ENCODE measurements at places on chromosomes 7 and 10.

DNA sequence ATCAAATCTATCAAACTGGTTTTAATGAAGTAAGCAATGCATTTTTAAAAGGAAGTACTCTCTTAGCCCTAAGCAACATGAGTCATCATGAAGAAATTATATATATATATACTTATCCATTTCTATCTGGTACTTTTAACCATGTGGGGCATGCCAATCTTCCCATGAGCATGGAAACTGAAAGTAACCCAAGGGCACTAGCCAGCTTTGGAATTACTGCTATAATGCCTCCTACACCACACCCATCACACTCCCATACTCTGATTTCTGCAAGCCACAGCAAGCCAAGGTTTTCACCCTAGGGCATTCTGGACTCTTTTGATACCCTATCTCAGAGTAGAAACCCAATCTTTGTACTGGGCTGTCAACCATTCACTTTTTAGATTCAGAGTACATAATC, 204.6 kb downstream of the IMMP2L start:
- DNase-seq, result no peak

- DNase-seq, result no peak
Observed at GRCh38 chr10:104928734-104929133, 287.6 kb downstream of the SORCS3 start.

GRCh38 chr10:112365014-112365432, 8.9 kb upstream of the ACSL5 start:
- no peak for DNase-seq

DNA sequence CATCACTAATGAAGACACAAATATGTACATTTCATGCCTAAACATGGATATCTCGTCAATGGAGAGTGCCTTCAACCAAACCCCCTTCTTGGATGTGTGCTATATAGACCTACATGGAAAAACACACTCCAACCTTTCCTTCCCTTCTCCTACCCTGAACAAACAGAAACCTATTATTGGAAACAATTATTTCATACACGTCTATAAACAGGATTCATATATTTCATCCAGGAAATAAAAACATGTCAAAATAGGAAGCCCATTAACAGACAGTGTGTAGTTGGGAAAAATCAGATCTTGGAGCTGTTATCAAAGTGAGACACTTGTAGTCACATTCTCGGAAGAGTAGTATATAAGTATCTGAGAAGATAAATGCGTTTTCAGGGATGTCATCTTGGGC, 81.1 kb downstream of the NRP1 start:
- DNase-seq, result no peak

DNA sequence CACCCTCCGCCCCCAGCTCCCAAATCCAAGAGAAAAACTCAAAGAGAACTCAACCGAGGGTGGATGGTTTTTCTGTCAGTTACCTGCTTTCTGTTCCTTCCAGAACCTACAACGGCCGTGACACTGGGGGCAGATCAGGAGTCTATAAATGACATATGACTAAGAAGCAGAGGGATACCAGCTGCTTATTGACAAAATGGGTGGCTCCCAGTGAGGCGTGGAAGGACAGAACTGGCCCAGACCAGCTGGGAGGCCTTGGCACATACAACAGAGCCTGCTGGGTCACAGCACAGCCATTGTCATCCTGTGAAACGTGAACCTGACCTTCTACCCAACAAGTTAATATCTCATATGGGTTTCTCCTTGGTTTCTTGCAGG, 84.3 kb upstream of the ADRB1 start:
- DNase-seq, result no peak

DNA sequence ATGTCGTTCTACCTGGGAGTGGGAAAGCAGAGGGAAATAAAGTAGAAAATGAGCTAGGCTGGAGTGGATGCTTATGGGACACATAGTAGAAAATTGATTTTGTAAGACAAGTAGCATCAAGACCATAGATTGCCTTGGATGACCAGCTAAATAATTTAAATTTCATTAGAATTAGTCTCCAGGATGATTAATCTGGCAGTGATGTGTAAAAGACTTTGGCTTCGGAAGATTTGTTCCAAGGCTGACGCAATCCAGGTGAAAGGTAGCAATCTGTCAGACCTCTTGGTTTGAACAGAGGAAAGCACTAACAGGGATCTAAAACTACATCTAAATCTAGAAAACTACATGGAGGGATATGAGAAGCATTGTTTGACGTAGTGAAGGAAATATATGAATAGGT, 236.5 kb downstream of the ARL4A start:
- DNase-seq, result no peak

GRCh38 chr7:140719721-140720120, 23.2 kb downstream of the NDUFB2 start:
- DNase-seq, result no peak

GRCh38 chr10:66799474-66799873, 126.4 kb upstream of the LRRTM3 start:
- DNase-seq, result no peak

DNA sequence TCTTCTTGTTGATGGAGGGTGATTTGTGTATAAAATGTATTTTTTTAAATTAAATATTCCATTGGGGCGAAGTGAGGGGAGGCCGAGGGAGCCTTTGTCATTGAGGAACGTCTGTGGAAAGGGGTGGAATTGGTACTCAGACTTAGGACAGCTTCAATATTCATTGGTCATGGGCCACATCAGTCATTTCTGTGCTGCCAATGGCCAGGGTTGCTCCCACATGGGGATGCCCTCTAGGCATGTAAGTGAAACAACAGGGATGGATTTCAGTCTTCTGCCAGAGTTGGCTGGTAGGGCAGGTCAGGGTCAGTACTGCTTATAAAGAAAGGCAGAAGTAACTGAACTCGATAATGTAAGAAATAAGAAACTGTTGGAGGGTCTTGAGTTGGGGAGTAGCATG, 47.2 kb downstream of the NEURL1 start:
- DNase-seq, result no peak

DNA sequence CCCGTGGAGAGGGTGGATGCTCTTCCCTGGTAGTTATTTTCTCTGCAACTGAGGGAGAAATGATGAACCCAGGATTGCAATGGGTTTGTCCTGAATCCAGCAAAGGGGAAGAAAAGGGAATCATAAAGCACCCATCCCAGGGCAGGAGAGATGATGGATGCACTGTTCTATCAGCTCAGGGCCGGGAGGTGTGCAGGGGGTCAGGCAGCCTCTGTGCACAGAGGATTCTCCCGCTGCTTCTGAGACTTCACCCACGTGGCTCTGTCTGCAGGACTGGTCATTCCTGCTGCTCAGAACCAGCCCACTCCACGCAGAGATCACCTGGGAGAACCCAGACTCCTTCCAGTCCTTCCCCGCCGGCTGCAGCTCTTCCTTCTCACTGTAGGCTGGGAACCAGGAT, 70.7 kb downstream of the RBAK start:
- DNase-seq, result no peak

GRCh38 chr7:44650242-44650641, 43.8 kb downstream of the OGDH start:
- no peak for DNase-seq

DNA sequence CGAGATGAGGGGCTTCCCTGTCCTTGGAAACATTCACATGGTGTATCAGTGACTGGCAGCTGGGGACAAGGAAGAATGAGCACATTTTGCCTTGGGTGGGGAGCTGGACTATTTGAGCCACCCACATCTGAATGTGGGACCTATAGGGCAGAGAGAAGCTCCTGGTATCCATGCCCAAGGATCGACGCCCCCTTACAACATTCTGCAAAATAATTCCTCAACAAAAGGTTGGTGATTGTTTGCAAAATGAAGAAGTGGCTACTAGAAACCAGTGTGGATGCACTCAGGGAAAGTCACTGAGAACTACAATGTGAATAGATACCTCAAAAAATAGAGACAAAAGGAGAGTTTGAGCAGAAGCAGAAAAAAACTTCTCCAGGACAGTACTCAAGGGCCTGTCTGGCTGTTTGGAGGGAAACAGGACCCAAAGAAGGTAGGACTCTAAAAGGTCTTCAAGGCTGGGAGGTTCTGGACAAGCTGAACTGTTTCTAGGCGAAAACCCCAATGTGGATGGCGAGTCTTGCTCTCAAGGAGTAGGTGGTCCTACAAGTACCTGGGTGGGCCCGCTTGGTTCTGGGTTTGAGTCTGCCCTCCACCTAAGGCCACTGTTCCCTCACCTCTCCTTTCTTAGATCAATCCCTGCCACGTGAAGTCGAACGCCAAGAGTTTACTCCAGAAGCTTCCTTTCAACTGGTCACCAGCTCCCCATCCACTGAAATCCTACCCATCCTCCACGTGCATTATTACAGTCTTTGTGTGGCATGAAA, 125.0 kb upstream of the ZNF746 start:
- no peak for DNase-seq

DNA sequence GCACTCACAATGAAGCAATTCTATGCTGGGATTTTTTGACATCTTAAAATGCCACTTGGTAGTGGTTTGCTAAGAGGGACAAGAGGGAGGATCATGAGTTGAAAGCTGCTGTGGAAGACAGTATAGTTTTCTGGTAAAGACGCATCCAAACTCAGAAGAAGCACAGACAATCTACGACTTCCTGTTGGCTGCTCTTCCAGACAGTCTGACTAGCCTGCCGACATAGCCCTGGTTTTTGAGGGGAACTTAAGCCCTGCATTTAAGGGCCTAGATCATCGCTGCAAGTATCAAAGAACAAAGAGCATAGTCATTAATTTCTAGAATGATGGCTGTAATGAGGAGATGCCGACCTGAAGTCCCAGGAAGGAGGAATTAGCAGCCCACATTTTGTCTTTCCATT, 99.9 kb upstream of the IKZF1 start:
- no peak for DNase-seq

GRCh38 chr10:34522546-34522945, 292.6 kb downstream of the PARD3 start:
- no peak for DNase-seq
